ENCODE measurements at places on chromosomes 7 and 10.

DNA sequence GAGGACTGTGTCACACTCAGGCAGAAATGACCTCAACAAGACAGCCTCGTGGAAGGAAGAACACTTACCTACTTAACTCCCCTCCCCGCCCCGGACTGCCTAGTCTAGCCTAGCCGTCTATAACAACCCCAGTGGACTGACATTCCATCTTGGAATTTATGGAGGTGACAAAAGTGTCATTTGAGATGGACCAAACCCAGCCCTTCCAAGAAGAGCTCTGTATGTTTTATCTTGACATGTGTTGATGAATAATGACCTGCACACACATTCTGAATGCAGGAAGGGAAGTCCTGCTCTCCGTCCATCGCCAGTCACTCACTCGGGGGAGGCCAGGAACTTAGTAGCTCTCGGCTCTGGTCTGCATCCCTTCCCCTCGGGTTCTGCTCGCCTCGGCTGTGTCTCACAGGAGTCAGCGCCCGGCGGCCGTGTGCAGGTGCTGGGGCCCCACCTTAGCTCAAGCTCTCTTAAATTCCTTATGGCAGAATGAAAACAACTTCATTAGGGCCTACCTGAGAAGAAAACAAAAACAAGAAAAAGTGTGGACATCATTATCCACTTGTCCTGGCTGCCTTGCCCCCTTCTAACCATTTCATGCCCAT, 140.9 kb upstream of the NPS start:
- no peak for DNase-seq

GRCh38 chr10:1498746-1499358, 238.5 kb downstream of the ADARB2 start:
- no peak for DNase-seq

- no peak for DNase-seq
Measured at GRCh38 chr7:26991796-26992195, 104.0 kb downstream of the HOXA1 start.

GRCh38 chr7:46830-47140, 145.6 kb upstream of the FAM20C start:
- no peak for DNase-seq

DNA sequence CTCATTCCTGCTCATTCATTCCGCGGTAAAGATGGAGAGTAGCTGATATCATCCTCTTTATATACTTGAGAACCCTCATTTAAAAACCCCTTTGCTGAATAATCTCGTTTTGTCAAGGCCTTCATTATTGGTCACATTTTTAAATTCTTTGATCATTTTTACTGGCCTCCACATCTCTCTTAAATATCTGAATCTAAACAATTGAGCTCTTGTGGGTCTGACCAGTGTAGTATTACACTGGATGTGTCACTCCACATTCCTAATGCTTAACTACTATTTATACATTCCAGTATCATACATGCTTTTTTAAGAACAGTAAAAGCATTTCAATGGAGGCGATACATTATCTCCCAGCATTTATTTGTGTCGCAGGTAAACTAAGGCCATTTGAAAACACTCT, 12.6 kb upstream of the PRPS1L1 start:
- DNase-seq, result no peak
